CD4-positive, CD25-positive, alpha-beta regulatory T cell (primary cell): ENCODE measurements at places on chromosomes 1 and 21.

DNA sequence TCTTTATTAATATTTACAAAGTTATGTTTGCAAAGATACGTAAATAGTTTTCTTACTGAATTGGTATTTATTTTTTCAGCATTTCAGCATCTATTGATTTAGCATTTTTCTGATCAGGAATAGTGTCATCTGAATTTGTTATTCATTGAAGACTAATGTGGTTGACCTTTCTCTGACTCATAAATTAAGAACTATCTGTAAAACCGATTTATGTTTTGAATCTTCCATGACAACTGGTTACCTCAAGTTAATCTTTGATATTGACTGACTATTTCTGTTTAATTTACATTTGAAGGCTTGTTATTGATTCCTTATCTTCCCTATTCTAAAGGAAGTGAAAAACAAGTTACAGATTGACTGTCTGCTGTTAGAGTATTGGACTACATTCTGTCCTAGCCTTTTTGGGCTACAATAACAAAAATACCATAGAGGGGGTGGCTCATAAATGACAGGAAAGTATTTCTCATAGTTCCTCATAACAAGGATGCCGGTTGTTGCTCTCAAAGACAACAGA lies 1131.4 kb downstream of the PLA2G4A start:
- no peak for DNase-seq

DNA sequence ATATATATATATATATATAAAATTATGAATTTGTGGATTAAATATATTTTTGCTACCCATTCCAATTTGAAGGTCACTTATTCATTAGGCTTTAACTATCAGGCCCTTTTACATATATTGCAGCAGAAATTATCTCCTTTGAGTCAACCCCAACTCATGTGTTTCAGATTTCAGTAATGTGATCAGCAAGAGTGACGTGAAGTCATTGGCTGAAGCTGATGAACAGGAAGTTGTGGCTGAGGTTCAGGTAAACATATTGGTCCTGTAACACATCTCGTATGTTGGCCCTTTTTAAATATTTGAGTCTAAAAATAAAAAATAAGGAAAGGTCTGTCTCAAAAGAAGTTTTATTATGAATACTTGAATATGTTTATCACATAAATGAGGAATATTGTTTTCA lies 8.5 kb downstream of the VPS45 start:
- no peak for DNase-seq

DNA sequence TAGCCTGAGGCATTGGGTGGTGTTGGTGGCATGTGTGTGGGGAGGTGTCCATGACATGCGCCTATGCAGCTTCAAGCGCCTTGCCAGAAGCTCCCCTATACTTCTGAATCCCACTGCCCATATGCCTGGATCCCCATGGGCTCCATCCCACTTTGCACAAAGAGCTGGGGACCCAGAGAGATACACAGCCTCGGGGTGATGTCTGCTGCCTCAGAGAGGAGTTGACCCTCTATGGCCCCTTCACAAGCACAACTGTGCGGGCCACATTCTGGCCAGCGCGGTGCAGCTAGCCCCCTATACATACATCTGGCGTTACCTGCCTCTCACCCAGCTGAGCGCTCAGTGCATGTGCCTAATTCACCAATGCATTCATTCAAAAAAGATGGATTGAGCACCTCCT lies 9.6 kb upstream of the PTPRF start:
- DNase-seq: no peak

DNA sequence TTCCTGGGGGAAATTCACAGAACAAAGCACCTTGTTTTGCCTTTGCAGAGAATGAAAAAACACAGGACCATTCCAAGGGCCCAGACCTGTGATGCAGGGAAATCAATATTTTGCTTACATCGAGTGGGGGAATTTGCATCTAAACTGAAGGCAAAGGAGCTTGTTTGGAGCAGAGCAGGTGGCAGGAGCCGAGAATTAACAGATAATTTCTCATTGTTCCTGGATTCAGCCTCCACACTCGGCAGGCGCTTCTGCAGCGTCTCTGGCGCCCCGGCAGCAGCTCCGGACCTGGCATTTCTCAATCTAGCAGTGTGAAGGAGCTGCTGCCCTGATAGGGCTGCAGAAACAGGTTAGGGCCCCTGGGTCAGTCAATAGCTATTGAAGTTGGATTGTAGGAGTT lies 2.0 kb upstream of the SYT6 start:
- DNase-seq: no peak

GRCh38 chr1:64033667-64034220 lies 169.7 kb upstream of the UBE2U start:
- DNase-seq: no peak

DNA sequence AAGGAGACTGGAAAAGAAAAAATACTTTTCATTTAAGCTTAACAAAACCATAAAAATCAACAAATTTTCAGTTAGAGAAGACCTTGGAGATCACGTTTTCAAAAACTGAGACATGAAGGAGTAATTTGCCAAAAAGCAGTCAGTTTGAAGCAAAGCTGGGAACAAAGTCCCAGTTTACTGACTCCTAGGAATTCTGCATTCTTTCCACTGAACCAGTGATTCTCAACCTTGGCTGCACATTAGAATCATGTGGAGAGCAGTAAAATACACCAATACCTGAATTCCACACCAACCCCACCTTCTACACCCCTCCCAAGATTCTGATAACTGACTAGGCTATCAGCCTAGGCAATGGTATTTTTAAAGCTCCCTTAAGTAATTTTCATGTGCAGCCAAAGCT lies 73.5 kb downstream of the PRPF38A start:
- DNase-seq: no peak

GRCh38 chr1:5730272-5731109 lies 261.7 kb downstream of the NPHP4 start:
- DNase-seq: no peak

GRCh38 chr1:81679942-81680341 lies 120.8 kb upstream of the ADGRL2 start:
- DNase-seq: no peak

DNA sequence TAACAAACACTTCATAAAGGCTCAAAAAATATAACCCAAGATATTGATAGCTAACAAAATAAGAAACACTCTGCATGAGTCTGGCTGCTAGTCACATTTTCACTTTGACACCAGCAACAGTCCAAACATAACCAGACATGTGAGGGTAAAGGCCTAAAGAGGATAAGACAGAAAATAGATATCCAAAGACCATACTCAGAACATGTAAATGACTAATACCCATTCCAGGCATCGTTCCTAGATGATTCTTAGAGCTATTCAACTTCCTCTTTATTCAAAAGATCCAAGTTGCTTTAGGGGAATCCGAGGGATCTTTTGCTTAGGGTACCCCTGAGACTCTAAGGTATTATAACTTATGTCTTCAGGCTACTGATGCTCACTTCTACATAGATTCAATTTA lies 5.1 kb downstream of the COL24A1 start:
- no peak for DNase-seq

GRCh38 chr1:230621324-230622030 lies 20.8 kb upstream of the COG2 start:
- no peak for DNase-seq
